ENCODE measurements at places on chromosomes 13 and 19. TPM values are rescaled to one million over a fixed set of nuclear protein-coding genes. Genes with fewer than 3 reads are reported as not detected.

- no peak overlapping the region for H3K4me3 ChIP-seq
- H3K27me3 ChIP-seq, result no peaks in the 10 kb centered on the region
- peaks cover 10% of the 10 kb centered on the region for H3K4me1 ChIP-seq
- DNase-seq, result no peak
Observed at GRCh38 chr19:12698138-12698537, 1.7 kb upstream of the FBXW9 start.

The CEACAM7 gene
- total RNA-seq, result 0.19 TPM

The SELENOV gene
- 0.19 TPM for total RNA-seq

The ADAMTSL5 gene
- total RNA-seq, result 0.05 TPM

Data from thymus (tissue), 14 donors.